Mammary epithelial cell (primary cell): ENCODE measurements at places on chromosomes 3 and 15. TPM values are rescaled to one million over a fixed set of nuclear protein-coding genes. Genes with fewer than 3 reads are reported as not detected.
A peak's percentile ranks its signal among the peaks of the same experiment; 100 is the strongest.

MKRN2OS gene
- 5.3 TPM for polyA plus RNA-seq

FANCD2 gene
- 21.6 TPM for polyA plus RNA-seq

ZDHHC19 gene
- polyA plus RNA-seq = not detected

GRCh38 chr15:38860674-38861073 lies 296.1 kb upstream of the RASGRP1 start:
- DNase-seq = no peak

- no peak for DNase-seq
Observed at GRCh38 chr3:97932387-97932801, 39.8 kb downstream of the RIOX2 start.

DNA sequence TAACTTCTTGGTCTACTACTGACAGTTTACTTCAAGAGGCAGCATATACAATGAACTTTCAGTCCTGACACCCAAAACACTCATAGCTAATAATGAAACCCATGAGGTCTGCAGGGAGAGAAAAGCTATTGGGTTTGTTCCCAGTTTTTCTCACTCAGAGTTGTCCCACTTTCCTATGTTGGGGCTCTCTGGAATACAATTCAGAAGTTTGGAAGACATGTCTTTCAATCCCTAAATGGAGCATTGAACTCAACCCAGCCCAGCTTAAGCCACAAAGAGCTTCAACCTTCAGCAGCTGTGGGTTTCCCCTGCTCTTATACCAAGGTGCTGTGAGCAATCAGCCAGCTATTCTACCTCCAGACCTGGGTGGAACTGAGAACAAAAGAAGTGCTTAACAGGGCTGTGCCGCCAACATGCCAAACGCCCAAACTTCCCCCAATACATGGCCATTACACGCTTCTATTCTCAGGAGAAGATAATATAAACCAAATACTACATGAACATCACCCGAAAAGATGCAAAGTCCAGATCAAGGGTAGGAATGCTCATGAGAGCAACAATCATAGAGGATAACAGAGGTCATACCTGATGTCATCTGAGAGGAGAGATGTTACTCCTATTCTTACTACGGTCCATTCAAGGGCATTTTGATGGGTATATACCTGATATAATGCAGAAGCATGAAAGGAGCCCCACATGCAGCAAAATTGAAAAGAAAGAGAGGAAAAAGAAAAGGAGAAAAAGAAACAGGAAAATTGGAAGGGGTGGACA lies 131.2 kb upstream of the TGFBR2 start:
- DNase-seq = peak; percentile 79

GRCh38 chr15:59301527-59301926 lies 71.1 kb downstream of the MYO1E start:
- no peak for DNase-seq

DNA sequence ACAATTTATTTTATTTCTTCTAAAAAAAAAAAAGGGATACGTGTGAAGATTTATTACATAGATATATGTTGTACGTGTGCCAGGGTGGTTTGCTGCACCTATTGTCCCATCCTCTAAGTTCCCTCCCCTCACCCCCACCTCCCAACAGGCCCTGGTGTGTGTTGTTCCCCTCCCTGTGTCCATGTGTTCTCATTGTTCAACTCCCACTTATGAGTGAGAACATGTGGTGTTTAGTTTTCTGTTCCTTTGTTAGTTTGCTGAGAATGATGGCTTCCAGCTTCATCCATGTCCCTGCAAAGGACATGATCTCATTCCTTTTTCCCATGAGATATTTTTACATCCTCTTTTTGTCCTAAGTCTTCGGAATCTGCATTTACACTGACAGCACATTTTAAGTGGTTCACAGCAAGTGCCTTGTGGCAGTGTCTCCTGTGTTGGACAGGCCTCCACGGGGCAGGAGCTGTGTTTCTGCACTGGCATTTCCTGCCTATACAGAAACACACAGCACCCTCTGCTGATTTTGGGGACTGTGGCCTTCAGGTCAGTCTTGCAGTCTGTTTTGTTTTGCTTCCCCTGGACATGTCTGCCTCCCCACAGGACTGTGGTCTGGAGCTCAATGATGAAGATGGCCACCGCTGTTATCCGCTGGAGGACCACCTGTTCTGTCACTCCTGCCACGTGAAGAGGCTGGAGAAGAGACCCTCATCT lies 12.7 kb upstream of the SACM1L start:
- DNase-seq = no peak
